ENCODE measurements at places on chromosomes 1 and 21.
A peak's percentile ranks its signal among the peaks of the same experiment; 100 is the strongest.

- no peak for DNase-seq
Measured at GRCh38 chr1:190949939-190950338, 472.3 kb upstream of the BRINP3 start.

DNA sequence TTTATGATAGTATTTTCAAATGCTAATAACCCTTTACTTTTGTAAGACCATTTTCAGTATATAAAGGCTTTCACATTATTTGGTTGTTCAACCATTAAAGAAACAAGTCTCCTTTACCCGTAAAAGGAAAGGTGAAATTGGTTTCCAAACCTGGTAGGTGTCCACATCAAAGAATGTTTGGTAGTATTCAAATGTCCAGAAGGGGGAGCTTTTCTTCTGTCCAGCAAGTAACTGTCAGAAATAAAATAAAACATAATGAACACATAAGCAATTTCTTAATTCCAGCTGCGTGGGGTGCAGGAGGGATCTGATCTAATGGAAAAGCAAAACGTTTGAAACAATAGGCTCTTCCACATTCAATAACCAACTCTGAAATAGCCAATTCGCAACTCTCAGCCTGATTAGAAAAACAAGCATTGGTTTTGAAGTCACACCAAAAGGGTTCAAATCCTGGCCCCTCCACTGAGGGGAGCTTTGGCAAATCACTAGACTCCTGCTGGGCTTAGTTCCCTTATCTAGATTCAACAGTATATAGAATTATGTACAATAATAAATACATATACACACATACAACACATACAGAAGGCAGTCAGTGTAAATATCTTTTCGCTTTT lies 11.0 kb downstream of the YIPF1 start:
- DNase-seq: peak; percentile 53

DNA sequence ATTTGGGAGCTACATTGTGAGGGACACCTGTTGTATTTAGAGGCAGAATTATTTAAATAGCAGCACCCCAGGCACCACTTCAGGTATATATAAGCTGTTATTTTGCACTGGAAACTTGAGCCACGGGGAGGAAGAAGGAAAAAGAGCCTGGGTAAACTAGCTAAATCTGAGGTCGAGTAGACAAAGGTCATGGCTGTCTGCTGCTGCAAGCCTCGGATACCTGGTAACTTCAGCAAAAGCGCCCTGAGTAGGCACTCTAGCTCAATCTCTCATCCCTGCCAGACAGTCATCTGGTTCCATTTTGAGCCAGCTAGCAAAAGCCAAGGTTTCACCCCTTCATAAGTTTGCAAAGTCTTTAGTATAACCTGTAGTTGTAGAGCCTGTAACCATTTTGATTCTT lies 101.9 kb upstream of the ZNF644 start:
- no peak for DNase-seq

- no peak for DNase-seq
Measured at GRCh38 chr1:51555866-51556619, 37.0 kb upstream of the EPS15 start.

- DNase-seq: no peak
Measured at GRCh38 chr1:3067301-3067670, 1.7 kb upstream of the PRDM16 start.

DNA sequence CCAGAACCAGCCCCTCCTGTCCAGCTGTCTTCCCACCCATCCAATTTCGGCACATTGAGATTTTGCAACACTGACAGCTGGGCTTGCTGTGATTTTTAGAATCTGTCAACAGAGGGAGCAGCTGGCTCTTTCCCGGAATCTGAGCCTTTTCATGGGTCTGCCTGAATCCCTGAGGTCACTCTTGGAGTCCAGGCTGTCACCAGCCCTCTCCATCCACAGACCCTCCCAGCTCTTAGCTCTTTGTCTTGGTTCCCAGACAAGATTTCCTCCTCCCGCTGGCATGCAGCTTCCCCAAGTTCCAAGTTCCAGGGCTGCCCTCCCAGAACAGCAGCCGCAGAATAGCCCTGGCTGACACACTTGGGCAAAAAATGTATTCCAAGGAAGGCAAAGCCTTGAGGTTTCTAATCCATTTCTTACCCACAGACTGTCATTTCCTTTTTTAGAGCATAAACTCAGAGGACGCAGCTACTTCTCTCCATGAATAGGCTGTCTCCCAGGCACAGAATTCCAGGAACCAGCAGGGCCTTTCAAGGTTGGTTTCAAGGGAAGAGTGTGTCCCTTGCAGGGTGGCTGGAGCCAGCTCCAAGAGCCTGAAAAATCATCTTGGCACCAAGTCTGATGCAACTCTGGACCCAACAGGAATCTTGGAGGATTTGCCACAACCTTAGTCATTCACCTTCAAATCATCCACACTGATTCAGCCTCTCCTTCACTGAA lies 7.1 kb upstream of the TMEM61 start:
- DNase-seq: peak; percentile 36

DNA sequence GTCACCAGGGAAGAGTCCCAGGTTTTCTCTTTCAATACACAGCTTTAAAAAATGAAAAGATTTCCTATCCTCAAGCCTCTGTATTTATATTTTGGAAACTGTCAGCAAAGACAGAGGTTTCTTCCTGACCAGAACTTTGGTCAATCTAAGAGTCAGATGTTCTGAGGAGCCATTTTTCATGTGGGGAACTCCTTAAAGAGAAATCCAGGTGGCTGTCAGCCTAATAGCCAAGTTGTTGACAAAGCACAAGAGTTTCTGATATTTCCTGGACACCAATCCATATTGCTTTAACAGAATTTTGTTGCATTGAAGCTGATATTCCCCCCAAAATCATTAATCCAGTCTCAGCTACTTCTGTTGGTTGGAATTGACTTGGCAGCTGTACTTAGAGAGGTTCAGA lies 318.6 kb upstream of the NFIA start:
- DNase-seq: no peak

DNA sequence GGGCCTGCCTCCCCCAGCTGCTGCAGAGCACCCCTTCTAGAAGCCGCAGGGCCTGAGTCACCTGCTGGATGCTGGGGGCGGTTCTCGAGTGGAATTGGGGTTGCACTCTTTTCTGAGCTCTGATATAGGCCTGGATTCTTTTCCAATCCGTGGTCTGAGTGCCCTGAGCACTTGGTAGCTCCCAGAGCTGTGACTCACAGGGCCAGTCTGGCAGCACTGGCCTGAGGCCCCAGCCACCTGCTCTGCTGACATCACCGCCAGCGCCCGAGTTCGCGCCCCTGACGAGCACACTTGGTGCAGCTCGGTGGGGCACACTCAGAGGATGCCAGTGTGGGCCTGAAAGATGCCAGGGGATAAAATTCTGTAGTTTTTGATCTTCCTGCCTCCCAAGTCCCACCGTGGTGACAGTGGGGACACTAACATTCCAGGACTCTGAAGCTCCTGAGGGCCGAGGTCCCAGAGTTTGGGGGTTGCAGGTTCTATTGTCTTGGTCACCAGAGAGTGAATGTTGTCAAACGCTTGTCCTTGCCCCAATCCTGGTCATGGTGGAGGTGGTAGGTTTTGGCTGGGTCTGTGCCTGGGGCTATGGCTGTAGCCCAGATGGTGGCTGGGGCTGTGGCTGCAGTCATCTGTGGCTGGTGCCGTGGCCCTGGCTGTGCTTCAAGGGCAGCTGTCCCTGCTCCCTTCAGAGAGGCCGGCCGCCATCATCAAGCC lies 74.6 kb downstream of the OBSCN start:
- no peak for DNase-seq

All from NCI-H524 (cell line).